ENCODE measurements at places on chromosomes 5 and 9. TPM values are rescaled to one million over a fixed set of nuclear protein-coding genes. Genes with fewer than 3 reads are reported as not detected.

The C9 gene
- total RNA-seq = not detected

- no peak for DNase-seq
These were observed 1092.0 kb downstream of the MAT2B start for GRCh38 chr5:164597293-164597900.

GRCh38 chr5:82045554-82046275 lies 73.9 kb downstream of the ATG10 start:
- no peak for DNase-seq

GRCh38 chr5:11494340-11494739 lies 409.9 kb downstream of the CTNND2 start:
- no peak for DNase-seq

- no peak for DNase-seq
These were observed 499.8 kb downstream of the BNC2 start for GRCh38 chr9:16370647-16371046.

DNA sequence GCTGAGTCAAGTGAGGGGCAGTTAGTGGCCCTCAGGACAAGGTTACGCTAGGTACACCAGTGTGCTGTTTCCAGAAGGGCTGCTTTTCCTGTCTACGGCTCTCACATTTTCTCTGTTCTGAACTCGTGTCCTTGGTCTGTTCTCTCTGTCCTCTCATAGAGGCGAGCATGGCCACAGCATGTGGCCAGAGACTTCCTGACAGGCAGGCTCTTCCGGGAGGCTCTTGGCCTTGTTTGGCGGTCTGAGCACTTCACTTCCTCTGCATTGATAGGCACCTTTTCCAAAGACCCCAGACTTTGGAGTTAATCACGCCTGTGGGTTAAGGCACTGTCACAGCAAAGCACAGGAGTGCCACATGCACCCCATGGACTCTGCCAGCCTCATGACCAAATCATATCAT lies 1.2 kb downstream of the CKMT2 start:
- DNase-seq = no peak
